Naive thymus-derived CD8-positive, alpha-beta T cell (primary cell): ENCODE measurements at places on chromosomes 3 and 15.

DNA sequence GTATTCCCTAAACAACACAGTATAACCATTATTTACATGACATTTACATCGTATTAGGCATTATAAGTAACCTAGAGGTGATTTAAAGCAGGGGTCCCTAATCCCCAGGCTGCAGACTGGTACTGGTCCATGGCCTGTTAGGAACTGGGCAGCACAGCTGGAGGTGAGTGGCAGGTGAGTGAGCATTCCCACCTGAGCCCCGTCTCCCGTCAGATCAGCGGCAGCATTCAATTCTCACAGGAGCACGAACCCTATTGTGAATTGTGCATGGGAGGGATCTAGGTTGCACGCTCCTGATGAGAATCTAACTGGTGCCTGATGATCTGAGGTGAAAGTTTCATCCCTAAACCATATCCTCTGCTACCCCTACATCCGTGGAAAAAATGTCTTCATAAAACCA, 138.2 kb downstream of the ATP10A start:
- no peak for DNase-seq

- DNase-seq: no peak
Observed at GRCh38 chr3:151412989-151413388, 28.4 kb upstream of the P2RY12 start.

GRCh38 chr15:101148881-101149664, 102.8 kb downstream of the CHSY1 start:
- DNase-seq: no peak

GRCh38 chr3:30646181-30646876, 39.9 kb downstream of the TGFBR2 start:
- no peak for DNase-seq

- DNase-seq: no peak
Observed at GRCh38 chr15:101086394-101087171, 165.3 kb downstream of the CHSY1 start.

DNA sequence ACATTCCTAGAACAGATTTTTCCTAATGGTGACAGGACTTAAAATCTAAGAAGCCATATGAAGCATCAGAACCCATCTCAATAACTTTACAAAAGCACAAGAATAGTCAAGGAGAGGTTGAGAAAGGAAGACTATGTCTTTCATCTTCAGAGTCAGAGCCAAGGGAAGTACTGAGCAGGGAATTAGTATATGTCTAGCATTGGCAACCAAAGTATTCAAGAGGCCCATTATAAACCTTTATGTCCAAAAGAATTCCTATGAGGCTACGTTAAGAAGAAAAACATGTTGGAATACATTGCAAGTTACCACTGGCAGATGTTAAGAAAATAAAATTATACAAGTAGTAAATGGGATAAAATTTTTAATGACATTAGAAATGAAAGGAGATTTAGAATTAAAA, 150.5 kb downstream of the MAGI1 start:
- no peak for DNase-seq

DNA sequence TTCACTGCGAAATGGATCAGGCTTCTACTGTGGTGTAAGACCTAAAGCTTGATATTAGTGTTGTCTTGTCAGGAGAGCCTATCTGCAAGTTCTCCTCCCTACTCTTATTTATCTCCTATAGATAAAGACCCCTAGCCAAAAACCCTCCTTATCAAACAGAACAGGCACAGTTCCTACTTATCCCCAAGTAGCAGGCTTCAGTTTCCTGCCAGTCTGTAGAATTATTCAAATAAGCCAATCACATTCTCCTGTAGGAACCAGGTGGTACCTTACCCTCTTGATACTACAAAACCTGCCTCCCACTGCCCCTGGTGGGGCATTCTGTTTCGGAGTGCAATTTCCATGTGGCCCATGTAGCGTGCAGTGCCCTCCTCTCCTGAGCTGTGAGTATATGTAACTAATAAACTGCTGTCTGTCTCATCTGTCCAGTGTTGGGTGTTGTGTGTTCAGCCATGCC, 28.7 kb downstream of the HDGFL3 start:
- DNase-seq: no peak

- no peak for DNase-seq
Observed at GRCh38 chr3:53597136-53597915, 102.9 kb downstream of the CACNA1D start.

DNA sequence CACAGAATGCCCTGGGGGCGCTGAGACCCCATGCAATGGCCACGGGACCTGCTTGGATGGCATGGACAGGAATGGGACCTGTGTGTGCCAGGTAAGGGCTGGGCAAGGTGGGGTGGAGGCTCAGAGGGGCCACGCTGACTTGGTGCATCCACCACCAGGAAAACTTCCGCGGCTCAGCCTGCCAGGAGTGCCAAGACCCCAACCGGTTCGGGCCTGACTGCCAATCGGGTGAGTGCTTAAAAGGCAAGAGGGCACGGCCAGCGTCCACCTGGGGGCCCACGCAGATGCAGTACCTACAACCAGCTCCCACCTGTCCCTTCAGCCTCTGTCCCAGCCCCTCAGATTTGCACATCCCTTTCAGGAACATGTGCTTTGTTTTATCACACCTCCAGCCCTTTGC, 6.9 kb downstream of the STAB1 start:
- DNase-seq: no peak

GRCh38 chr15:70514251-70514650, 249.1 kb downstream of the UACA start:
- no peak for DNase-seq

- peak; percentile 93 for DNase-seq
Observed at GRCh38 chr3:138329127-138329983, at the start of gene NME9. TSS of gene NME9 (minus strand) at chr3:138329851. CDS start at chr3:138329335, 516 bp downstream.

GRCh38 chr3:49794431-49794830, 5.2 kb downstream of the CDHR4 start:
- no peak for DNase-seq

DNA sequence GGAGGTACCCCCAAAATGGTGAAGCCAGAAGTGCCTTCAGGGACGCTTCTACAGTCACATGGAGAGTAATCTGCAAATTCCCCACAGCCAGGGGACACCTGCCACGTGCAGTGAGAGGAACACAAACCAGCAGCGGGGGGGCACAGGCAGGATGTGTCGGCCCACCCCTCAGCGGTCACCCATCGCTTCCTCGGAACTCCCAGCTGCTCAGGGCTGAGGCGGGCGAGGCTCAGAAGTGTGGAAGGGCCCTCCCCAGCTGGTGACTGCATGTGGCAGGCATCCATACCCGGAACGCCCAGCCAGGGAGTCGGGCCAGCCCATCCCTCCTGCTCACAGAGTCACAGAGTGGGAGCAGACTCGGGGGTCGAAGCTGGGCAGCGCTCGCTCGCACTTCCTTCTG, 63.7 kb downstream of the SLC12A8 start:
- no peak for DNase-seq

DNA sequence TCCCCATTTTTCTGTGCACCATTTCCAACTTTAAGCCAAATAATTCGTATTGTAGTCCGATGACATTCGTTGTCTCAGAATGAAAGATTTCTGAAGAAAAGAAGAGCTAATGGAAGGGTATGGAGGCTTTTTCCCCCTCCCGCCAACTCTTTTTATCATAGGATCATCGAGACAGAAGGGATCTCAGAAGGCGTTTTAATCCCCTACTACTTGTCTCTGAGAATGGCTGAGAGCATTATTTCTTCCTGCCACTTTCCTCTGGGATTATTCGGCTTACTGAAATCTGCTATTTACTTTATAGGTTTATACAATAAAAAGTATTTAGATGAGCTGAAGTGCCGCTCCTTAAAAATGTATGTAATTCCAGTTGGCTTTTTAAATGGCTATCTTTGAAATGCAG, 789.8 kb downstream of the EDEM1 start:
- DNase-seq: no peak

DNA sequence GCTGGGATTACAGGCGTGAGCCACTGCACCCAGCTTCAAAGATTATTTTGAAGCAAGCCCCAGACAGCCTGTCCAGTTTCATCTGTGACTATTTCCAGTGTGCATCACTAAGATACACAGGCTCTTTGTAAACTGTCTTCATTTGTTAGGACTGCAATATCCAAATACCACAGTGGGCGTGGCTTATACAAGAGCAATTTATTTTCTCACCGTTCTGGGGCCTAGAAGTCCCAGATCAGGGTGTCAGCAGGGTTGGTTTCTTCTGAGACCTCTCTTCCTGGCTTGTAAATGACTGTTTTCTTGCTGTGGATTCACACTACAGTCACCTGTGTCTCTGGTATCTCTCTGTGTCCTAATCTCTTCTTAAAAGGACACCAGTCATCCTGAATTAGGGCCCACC, 59.7 kb downstream of the RLBP1 start:
- no peak for DNase-seq

GRCh38 chr3:30340500-30340899, 265.9 kb upstream of the TGFBR2 start:
- DNase-seq: no peak

GRCh38 chr3:45607790-45608189, 13.2 kb downstream of the LIMD1 start:
- no peak for DNase-seq

DNA sequence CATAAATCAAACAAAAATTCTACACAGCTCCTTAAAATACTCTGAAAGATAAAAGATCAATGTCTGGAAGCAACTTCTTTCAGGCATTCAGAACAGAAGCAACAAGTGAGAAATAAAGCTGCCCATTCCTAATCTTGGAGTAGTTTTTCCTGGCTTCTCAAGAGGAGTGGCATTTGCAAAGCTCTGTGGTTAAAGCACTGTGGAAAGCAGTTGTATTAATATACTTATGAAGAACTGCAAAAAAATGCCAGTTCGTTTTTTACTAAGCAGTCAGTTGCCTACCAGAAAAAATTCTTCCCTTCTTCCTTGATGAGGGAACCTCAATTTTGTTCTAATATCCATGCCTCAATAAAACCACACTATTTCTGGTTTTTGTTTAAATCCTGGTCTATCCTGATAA, 197.8 kb downstream of the TNIK start:
- DNase-seq: no peak

DNA sequence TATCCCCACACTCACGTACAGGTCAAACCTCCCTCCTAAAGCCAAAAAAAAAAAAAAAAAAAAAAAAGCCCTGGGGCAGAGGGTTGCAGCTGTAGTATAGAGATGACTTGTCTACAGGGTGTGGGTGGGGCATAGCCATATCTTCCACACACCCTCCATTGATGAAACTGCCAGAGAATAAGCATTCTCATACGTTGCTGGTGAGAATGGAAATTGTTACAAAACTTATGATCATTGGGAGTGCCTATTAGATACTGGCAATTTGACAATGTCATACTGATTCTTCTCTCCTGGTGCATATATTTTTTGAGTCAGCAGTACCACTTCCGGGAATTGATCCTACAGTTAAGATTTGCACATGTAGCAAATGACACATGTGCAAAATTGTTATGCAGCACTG, 11.0 kb upstream of the CTNNB1 start:
- DNase-seq: no peak

GRCh38 chr3:57983734-57984518, 24.3 kb upstream of the FLNB start:
- no peak for DNase-seq

GRCh38 chr3:157335233-157336076, 101.2 kb upstream of the PTX3 start:
- no peak for DNase-seq

GRCh38 chr3:11306817-11307589, 34.8 kb downstream of the ATG7 start:
- DNase-seq: no peak

- DNase-seq: no peak
Observed at GRCh38 chr3:4421121-4421520, 45.9 kb downstream of the SUMF1 start.

DNA sequence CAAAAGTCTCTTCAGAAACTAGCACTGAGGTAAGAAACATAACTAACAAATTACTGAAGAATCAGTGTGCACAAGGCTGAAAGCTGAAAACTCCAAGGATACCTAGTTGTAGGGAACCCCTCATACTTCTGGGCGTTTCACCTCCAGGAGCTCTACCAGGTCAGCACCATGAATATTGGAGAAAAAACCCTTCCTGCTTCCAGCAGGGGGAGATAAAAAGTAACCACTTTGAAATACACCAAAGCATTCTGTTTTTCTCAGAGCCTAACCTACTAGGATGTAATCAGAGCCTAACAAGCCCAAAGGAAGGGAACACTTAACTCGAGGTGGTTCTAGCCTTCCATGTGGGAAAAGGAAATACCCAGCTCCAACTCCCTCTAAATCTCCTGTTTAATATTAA, 175.8 kb upstream of the MME start:
- no peak for DNase-seq

DNA sequence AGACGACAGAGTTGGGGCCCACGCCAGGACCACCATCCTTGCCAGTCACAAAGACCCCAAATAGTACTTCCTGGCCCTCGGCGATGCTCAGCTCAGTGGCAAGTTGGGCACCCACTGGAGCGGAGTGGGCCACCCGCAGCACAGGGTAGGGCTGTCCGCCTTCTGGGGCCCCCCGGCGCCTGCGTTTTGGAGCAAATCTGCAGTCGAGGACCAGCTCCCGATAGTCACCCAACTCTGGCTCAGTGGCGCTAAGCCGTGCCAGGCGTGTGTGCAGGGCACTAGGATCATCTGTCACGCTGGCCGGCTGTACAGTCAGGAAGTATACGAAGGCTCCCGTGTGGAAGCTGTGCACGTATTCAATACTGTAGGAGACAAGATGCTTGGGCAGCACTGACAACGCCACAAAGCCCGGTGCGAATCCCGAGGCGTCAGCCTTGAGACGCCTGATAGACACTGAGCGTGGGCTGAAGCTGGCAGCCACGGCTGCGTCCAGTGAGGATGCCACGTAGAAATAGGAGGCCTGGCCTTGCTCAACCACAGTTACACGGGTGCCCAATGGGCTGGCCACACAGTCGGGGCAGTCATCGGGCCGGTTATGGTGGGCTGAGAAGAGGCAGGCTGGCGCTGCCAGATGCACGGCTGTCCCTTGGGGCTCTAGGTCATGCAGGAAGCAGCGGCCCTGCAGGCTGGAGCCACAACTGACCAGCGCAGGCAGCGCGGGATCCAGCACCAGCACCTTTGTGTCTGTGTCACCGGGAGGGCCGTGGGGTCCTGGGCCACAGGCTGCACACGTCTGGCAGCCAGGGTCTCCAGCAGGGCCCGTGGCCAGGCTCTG, 945 bp downstream of the MST1R start:
- DNase-seq: no peak

DNA sequence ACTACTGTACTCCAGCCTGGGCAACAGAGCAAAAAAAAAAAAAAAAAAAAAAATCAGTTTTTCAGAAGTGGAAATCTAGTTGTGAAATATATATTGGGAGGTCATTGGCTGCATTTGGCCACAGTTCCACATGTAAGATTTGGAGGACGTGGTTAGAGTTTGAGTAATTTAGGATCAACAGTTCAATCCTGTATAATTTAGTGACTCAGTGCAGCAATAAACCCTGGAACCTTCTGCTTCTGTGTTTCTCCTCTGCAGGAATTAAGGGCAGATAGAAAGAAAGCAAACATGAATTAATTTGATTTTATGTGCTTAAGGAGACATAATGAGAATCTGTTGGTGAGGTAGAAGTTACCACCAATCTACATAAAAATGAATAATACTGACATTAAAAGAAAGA, 347.0 kb downstream of the PTPRG start:
- no peak for DNase-seq

DNA sequence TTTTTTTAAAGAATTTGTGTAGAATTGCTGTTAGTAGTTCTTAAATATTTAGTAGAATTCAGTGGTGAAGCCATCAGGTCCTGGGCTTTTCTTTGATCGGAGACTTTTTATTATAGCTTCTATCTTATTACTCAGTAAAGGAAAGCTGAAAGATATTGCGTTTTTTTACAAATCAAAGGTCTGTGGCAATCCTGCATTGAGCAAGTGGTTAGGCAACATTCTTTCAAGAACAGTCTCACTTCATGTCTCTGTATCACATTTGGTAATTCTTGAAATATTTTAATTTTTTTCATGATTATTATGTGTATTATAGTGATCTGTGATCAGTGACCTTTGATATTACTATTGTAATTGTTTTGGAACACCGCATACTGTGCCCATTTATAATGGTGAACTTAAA, 140.8 kb downstream of the UNC13C start:
- DNase-seq: no peak
